Activated CD8-positive, alpha-beta T cell treated with anti-CD3 and anti-CD28 coated beads, Interleukin-2, amount 10 ng/mL, durations not matched to agents 7 days and 5 days (primary cell): ENCODE measurements at places on chromosomes 1 and 21. TPM values are rescaled to one million over a fixed set of nuclear protein-coding genes. Genes with fewer than 3 reads are reported as not detected.

GRCh38 chr1:211775170-211775569, 55.4 kb downstream of the LPGAT1 start:
- H3K27ac ChIP-seq: no peak overlapping the region
- no peaks in the 10 kb centered on the region for H3K27me3 ChIP-seq
- peaks cover 18% of the 10 kb centered on the region for H3K36me3 ChIP-seq
- no peak overlapping the region for H3K4me3 ChIP-seq
- no peak for DNase-seq

DNA sequence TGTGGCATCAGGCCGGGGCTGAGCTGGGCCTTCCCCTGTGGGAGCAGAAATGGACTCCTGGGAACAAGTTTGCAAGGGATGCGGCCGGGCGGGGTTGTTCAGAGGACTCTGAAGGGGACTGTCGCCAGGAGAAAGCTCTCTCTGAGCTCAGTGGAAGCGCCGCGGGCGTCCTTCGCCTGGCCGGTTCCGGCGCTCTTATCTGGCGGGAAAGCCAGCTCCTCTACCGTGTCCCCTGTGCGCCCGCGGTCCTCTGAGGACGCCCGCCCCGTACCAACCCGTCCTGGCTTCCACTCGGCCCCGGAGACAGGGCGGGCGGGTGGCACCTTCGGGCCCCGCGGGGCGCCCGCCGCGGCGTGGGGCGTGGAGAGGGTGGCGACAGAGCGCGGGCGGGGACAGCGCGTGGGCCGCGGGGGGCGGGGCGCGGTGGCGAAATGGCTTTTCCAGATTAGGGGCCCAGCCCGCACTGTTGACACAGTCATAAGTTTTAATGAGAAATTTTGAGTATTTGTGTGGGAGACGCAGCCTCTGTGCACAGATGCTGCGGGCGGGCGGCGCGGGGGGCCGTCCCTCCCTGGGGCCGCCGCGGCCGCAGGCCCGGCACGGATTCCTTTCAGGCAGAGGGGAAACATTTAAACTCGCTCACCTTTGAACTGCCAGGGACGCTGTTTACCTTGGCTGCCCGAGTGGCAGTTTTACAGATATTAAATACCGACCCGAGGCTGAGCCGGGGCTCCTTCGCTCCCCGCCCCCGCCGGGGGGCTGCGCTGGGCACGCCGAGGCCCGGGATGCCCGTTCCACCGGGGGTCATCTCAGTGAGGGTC, 70.2 kb downstream of the FOXD2 start:
- DNase-seq: no peak
- no peak overlapping the region for H3K27ac ChIP-seq
- no peaks in the 10 kb centered on the region for H3K36me3 ChIP-seq
- H3K4me1 ChIP-seq: no peaks in the 10 kb centered on the region
- H3K4me3 ChIP-seq: no peak overlapping the region

The FMO1 gene
- not detected for total RNA-seq

DNA sequence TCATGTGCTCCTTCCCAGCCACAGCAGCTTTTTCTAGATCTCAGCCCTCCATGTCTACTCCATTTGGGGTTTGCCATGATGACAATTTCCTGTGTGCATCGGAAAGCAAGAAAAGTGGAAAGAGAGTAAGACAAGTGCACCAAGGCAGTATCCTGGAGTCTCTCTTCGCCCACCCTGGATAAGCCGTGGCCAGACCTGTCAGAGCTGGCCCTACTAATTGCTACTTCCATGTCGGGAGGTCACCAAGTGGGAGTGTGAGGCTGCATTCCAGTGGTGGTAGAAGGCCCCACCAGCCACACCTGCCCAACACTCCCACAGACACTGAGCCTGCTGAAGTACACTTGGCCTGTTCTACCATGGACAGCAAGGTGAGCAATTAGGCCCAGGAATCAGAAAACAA, 14.0 kb upstream of the LORICRIN start:
- H3K27ac ChIP-seq: no peak overlapping the region
- H3K36me3 ChIP-seq: no peaks in the 10 kb centered on the region
- no peak overlapping the region for H3K4me3 ChIP-seq
- peaks cover 11% of the 10 kb centered on the region for H3K27me3 ChIP-seq
- no peaks in the 10 kb centered on the region for H3K4me1 ChIP-seq

DNA sequence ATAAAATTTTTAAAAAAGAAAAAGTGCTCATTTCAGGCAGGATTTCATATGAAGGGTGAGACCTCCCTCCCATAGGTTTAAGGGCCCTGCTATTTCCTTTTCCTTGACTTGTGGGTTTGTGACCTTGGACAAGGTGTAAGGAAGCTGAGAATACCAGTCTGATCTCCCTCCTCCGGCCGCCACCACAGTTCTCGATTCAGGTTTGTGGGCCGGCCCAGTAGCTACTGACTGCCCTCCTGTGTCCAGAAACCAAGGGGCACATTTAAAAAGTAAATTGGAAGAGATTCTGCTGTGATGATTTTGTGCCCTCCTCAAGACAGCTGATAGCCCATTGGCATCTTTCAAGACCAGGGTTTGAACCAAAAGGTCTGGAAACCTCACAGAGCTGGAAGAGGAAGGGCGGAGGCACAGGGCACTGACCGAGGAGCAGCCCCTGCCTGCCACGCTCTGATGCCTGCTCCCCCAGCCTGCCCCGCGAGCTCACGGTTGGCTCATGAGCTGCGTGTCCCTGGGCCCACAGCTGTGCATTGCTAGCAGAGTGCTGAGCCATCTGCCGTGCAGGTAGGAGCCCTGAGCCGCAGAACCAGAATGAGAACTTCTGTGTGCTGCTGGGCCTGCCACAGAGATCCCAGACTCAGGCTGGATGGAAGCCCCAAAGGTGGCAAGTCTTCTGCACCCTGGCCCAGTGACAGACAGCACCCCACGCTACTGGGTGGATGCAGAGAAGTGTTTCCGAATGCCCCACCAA, 348.7 kb downstream of the NPHP4 start:
- H3K4me1 ChIP-seq: no peaks in the 10 kb centered on the region
- no peak overlapping the region for H3K4me3 ChIP-seq
- H3K27me3 ChIP-seq: peaks cover 10% of the 10 kb centered on the region
- no peaks in the 10 kb centered on the region for H3K36me3 ChIP-seq
- H3K27ac ChIP-seq: no peak overlapping the region

The TYW3 gene
- 19.2 TPM for total RNA-seq

- no peaks in the 10 kb centered on the region for H3K36me3 ChIP-seq
- H3K27ac ChIP-seq: no peak overlapping the region
- H3K4me3 ChIP-seq: no peak overlapping the region
- H3K27me3 ChIP-seq: no peaks in the 10 kb centered on the region
These were observed 58.8 kb downstream of the WARS2 start for GRCh38 chr1:119081700-119082099.
